Astrocyte (in vitro differentiated cells and primary cell): ENCODE measurements at places on chromosomes 4 and X.

DNA sequence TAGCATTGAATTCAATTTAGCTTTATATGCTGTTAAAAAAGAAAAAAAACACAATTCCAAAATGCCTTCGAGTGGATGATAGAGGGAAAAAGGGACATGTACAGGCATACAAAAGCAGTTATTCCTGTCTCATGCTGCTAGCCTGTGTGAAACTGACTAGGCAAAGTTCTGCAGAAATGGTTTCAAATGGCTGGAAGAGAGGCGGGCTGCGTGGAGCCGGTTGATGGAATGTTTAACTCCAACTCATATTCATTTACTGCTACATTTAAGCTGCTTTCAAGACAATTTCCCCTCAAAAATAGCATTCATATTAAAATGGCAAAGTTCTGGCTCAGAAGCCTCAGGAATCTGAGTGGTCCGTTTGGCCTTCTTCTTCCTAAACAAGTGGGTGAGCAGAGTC is 143.8 kb upstream of the PPARGC1A start:
- no peak for DNase-seq

DNA sequence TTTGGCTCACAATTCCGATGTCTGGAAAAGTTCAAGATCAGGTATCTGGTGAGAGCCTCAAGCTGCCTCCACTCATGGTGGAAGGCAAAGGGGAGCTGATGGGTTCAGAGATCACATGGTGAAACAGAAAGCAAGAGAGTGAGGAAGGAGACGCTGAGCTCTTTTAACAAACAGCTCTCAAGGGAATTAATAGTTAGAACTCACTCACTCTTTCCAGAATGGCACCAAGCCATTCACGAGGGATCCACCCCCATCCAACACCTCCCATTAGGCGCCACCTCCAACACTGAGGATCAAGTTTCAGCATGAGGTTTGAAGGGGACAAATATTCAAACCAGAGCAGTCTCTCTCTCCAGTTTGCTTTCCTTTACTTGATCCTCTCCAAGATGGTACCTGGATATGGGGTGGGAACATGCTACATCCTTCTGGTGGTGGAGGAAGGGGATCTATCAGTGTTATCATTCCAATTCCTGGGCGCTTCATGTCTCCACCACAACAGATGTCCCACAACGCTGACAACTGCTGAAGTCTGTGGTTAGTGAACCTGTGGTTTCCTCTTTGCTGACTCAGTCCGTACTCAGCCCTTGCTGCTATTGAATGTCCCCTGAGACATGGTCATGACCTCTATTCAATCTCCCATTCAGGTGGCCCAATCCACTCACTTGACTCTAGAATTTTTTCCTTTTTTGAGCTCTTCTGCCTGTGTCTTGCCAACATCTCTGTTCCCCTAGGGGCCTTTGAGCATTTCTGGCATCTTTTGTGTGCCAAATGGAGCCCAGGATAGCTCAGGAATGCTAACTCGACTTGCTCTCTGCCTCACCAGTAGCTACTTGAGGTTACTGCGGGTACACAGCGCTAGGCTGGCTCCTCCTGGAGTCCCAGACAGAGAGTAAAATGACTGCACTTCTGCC is 395.2 kb downstream of the MID1IP1 start:
- peak; percentile 89 for DNase-seq

- DNase-seq = no peak
These were observed 159.9 kb downstream of the SCFD2 start for GRCh38 chr4:53205970-53206369.

GRCh38 chrX:15418707-15419181 is 34.5 kb upstream of the VEGFD start:
- DNase-seq = no peak

GRCh38 chr4:17492058-17492741 is 19.7 kb downstream of the QDPR start:
- DNase-seq = no peak

DNA sequence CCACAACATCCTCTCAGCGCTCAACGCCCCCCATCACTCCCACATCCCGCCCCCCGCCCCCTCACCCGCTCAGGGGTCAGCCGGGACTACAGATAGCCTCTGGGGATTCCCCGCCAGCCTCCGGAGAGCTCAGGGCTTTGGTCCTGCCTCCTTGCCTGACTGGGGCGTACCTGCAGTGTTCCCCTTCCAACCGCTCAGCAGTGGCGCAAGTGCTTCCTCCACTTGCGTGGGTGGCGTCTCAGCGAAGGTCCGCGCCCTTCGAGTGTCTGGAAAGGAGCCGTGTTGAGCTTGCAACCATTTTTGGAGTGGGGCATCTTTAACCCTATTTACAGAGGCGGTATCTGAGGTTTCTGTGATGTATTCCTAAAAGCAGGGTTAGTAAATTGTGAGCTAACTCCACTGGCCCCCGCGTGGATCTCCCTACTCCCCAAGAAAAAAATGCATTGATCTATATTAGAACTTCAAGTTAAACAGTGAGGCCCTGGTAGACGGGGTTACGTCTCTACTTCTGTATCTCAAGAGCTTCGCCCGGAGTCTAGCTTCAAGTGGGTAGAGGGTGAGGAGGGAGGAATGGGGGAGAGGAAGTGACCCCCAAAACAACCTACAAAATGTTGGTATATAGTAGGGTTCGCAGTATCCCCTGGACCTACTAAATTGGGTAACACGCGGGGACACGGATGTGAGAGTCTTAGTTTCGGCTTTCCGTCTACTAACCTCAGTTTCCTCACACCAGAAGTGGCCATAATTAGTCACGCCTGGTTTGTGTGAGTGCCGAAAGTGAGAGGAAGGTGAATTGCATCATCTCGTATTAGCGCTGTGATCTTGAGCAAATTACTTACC is 16.1 kb downstream of the NKX3-2 start:
- no peak for DNase-seq

DNA sequence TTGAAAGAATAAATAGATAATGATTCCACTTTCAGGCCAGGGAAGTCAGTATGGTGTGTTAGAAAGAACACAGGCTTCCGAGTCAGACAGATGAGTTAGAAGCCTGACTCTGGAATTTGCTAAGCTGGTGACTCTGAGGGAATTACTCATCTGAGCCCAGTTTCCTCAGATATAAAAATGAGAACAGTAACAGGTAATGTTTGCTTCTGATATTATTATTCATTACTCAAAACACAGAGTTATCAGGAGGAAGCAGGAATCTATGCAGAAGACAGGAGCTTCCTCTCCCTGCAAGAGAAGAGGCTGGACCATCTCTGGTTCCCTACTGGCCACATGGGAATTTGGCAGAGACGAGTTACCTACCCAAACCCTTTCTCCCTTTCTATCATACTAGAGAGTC is 163.1 kb downstream of the EVC2 start:
- DNase-seq = no peak
